ENCODE measurements at places on chromosomes 6 and 20.

- no peak for DNase-seq
Observed at GRCh38 chr6:125759184-125759902, 9.9 kb downstream of the HEY2 start.

- DNase-seq = peak; percentile 5
Observed at GRCh38 chr6:131029626-131030297, 33.3 kb downstream of the EPB41L2 start.

DNA sequence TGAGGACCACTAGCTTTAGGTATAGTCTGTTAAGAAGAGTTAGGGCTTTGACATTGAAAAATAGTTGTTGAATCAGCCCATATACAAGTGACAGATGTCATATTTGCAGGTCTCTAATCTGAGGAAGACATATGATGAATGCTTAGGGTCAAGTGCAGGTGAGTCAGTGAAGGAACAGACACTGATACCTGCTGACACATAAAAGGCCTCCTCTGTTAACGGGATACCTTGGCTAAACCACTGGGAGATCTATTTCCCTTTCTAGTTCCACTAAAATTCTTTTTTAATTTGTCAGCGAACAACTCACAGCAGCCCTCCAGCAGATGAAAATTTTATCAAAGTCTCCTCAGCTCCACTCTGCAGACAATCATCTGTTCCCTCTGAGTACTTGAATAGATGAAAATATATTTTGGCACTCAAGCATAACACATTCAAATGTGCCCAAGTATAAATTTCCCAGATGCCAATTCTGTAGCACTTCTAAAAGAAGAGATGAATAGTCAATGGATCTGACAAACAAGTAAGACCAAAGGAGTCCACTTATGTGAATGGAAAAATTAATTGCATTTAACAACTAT, 154.0 kb downstream of the KIF16B start:
- no peak for DNase-seq

DNA sequence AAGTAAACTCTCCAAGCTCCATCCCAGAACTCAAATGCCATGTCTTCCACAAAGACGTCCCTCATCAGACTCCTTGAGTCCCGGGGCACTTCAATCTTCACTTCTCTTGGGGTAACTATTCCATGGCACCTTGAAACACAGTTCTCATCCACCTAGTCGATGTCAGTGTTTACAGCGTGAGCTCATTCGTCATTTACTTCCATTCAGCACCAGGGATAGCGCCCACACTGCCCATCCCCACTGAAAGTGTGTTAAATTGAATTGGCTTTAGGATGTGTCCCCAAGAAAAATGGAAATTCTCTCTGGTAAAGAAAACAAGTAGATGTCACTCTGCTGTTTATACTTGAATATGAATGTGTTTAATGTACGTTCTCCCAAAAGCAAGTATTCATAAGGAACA, 31.3 kb downstream of the KCNK15 start:
- DNase-seq = no peak

DNA sequence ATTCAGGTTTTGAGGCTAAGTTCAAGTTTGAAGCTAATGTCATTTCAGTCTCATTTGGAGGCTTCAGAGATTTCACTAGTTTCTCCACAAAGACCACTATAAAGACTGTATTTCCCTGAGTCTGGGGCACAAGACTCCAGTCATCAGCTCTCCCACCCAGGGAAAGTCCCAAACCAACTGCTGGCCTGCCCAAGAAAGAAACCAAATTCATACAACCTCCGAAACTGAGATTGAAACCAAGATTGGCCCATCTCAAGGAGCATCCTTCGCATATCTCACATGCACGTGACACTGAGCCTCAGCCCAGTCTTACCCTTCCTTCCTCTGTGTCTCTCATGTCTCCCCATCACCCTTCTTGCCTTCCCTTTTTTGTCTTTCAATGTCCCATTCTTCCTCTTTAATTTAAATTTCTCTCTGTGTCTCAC, 3.5 kb upstream of the LTA start:
- no peak for DNase-seq

DNA sequence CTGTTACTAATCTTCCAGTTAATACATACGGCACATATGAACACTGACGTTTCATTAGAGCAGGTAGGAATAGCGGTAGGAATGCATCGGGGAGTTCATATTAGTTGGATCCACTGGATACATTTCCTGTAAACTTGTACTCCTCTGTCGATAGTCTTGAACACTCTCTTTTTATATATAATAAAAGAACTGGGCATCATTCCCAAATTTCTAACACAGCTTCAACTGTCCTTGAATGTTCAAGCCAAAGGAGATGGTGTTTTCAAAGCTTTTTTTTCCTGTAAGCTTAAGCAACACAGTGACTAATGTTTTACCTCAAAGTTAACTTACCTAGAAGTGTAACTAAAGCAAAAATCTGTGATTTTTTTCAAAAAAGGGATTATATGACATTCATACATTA, 195.3 kb downstream of the UTRN start:
- DNase-seq = no peak

DNA sequence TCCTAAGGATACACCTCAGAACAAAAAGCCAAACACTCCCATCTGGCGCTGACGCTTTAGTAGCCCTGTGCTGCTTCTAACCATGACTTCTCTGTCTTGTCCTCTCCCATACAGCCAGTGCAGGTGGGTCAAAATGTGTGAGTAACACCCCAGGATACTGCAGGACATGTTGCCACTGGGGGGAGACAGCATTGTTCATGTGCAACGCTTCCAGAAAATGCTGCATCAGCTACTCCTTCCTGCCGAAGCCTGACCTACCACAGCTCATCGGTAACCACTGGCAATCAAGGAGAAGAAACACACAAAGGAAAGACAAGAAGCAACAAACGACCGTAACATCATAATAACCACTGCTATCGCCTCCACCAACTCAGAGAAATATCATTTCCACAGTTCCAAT, 1.4 kb downstream of the DEFB132 start:
- no peak for DNase-seq

GRCh38 chr20:46584508-46584907, 34.1 kb upstream of the OCSTAMP start:
- no peak for DNase-seq

DNA sequence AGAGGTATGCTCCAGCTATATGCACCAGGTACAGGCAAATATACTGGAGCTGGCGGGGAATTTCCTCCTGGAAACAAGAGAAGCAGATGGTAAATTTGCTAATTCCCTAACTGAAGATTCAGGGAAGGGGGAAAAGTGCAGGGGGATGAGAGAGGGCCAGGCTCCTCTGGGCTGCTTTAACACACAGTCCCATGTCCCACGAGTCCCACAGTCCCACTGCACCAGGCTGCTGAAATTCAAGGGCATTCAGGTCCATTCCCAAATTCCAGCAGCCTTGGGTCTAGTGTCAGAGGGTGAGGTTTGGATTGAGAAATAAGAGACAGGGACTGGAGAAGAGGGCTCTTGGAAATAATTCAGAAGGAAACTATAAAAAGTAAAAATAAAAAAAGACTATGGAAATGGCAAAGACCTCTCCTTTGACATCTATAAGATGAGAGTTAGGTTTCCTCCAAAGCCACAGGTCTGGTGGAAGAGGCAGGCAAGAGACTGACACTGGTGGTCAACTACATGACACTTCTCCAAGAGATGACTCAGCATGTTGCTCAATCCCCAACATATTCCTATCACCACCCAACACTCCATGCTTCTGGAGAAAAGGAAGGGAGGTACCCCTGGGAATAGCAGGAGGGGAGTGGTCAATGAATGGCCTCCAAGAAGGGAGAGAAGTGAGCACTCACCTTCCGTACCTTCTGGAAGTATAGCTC, 69.2 kb downstream of the TRAM2 start:
- DNase-seq = no peak

- DNase-seq = no peak
Observed at GRCh38 chr6:45009576-45009975, 318.6 kb upstream of the RUNX2 start.

GRCh38 chr20:31538326-31538725, 24.1 kb downstream of the HM13 start:
- no peak for DNase-seq

DNA sequence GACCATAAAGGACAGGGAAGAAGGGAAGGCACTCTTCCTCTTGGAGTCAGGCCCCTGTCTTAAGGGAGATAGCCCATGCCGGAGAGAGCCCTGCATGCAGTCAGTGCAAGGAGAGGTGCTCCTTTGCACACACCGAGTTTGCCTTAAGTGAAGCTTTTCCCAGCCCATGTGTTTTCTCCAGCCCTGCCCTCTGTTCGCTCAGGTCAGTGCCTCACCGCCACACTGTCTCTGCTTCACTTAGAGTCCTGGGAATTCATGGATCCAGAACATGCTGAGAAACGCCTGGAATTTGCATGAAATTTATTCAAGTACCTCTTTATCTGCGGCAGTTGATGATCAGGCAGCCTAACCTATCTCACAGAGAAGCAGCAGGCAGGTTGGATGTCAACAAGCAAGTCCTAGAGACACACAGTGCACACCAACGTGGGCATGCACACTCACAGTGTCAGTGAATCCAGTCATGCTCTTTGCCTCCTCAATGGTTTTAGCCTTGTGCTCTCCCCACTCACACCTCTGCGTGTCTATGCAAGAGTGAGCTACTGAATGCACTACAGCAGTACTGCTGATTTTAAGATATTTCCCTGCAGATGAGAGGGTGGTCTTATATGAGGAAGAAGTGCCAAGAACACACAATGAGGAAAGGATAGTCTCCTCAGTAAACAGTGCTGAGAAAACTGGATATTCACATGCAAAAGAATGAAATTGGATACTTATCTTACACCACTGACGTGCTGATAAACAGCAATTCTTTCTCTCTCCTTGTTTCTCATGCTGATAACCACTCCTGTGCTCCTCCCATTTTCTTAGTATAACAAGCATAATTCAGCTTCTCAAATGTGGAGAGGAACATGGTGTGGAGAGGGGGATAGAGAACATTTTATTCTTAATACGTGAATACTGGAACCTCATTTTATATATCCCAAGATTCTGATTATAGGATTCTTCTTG, 295.1 kb upstream of the CDYL start:
- no peak for DNase-seq

DNA sequence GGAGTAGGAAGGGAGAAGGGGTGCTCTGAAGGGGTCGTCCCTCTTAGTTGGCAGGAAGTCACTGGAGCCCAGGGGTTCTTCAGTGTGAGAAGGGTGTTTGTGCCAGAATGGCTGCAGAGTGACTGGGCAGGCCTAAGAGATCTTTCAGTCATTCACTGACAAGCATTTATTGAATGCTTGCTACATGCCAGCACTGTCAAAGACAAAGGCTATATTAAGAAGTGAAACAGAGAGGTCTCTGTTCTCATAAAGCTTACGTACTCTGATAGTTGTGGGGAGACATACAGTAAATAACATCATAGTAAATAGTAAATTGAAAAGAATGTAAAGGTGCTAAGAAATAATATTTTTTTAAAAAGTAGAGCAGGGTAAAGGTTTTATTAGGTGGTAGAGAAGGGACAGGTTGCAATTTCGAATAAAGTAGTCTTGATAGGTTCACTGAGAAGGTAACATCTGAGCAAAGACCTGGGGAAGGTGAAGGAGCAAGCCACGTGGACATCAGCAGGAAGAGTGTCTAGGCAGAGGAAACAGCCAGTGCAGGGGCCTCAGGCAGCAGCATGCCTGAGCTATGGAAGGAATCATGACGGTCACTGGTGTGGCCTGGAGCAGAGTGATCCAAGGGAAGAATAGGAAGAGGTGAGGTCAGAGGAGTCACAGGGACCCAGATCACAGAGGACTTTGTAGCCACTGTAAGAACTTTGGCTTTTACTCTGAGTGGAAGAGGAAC, 36.3 kb upstream of the RNF8 start:
- DNase-seq = no peak

GRCh38 chr6:114564302-114564933, 221.6 kb upstream of the HS3ST5 start:
- DNase-seq = no peak

DNA sequence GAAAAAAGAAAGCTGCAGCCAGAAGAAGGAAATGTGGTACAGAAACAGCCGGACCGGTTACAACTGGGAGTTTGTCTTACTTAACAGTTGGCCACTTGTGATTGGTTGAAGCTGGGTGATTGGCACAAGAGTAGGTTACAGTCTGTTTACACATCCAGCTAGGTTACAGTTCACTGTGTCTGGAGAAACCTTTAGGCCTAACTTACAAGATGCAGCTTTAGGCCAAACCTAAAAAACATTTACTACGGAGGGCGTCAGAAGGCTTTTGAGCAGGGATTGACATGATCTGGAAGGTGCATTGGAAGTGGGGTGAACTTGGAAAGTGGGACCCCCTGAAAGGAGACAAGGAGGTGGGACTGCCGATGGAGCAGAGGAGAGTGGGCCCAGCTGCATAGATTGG, 122.3 kb downstream of the BANF2 start:
- no peak for DNase-seq

DNA sequence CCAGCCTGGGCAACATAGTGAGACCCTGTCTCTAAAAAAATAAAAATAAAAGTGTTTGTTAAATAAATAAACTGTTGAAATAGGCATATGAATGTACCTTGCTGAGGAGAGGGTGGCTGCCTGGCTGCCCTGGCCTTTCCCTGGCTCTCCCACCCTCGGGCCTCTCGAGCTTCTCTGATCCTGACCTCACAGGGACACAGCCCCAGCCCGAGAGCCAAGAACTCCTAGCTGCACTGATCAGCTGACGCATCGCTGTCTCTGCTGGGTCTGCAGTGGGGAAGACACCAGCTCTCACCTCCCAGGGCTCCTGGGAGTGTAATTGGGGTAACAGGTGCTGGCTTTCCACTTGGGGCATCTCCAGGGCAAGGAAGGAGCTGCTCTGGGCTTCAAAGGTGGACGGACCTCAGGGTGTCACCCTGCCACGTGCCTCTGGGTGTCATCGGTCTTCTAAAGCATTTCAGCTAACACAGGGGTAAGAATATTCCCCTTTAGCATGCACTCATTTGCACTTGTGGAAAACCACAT, 6.9 kb downstream of the TCF15 start:
- no peak for DNase-seq
